ENCODE measurements at places on chromosomes 13 and 19.

DNA sequence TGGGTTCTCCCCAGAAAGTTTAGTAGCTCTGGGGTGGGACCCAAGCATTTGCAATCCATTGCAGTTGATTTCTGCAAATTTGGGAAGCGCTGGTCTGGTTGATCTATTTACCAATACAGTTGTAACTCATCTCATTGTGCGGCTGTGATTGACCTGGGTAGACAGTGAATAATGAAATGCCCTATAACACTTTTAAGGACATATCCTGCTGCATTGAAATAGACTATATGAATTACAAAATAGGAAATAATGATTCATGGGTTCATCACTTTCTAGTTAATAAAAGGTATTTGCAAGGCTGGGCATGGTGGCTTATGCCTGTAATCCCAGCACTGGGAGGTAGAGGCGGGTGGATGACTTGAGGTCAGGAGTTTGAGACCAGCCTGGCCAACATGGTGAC is 59.0 kb upstream of the FARP1 start:
- DNase-seq, result no peak

- DNase-seq, result no peak
These were observed 1.1 kb downstream of the METTL21C start for GRCh38 chr13:102693776-102694175.

GRCh38 chr13:51064753-51065152 is 46.3 kb downstream of the C13orf42 start:
- no peak for DNase-seq

- DNase-seq, result no peak
These were observed 41.3 kb upstream of the IGFL4 start for GRCh38 chr19:46081928-46082727.

DNA sequence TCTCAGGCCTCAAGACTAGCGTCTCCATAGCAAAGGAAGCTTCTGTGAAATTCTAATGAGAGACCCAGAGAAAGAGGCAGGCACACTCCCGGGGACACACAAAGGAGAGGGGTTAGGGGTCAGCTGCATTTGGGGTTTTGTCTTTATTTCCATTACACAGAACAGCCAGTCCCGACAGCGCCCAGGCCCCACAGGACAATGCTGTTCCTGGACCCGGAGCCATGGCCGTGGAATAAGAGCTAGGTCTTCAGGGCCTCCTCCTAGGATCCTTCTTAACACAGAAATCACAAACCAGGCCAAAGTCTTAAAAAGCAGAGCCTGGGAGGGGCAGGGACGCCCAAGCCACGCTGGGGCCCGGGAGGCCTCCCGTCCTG is 22.8 kb downstream of the KCTD15 start:
- DNase-seq, result no peak

All from stimulated activated CD8-positive, alpha-beta memory T cell treated with anti-CD3 and anti-CD28 coated beads, Interleukin-2, amount 100 ng/mL, for 48 hours (primary cell).